ENCODE measurements at places on chromosomes 1 and 21. TPM values are rescaled to one million over a fixed set of nuclear protein-coding genes. Genes with fewer than 3 reads are reported as not detected.

Gene DENND2C
- total RNA-seq: 31.5 TPM

Gene OR2L3
- not detected for total RNA-seq

Gene ACTN2
- total RNA-seq: 0.79 TPM

Gene CFAP74
- total RNA-seq: not detected

Gene RAVER2
- total RNA-seq: 5.3 TPM

Gene CD1E
- not detected for total RNA-seq

Gene NPL
- total RNA-seq: 2.4 TPM

Gene TMEM52
- 1.4 TPM for total RNA-seq

Gene MMP23B
- total RNA-seq: 0.26 TPM

Gene OPTC
- total RNA-seq: not detected

Gene C8A
- not detected for total RNA-seq

Gene UTS2
- 0.26 TPM for total RNA-seq

Gene OR2L2
- total RNA-seq: not detected

Gene PRELP
- total RNA-seq: not detected

Gene TOE1
- total RNA-seq: 5.2 TPM

Gene CNR2
- total RNA-seq: not detected

Gene APCS
- not detected for total RNA-seq

Gene S100A10
- total RNA-seq: 120 TPM

Gene PTPRU
- total RNA-seq: 53.2 TPM

Gene PPIE
- total RNA-seq: 67.1 TPM

Gene ACTA1
- total RNA-seq: not detected

Gene ANGPTL7
- not detected for total RNA-seq

Gene OR14C36
- total RNA-seq: not detected

Gene F3
- total RNA-seq: 618 TPM
